Amygdala (tissue), 56 donors: ENCODE measurements at places on chromosomes 7 and 10.

- no peak for DNase-seq
Observed at GRCh38 chr7:29035044-29035740, 77.1 kb upstream of the TRIL start.

GRCh38 chr10:22228167-22228938, 10.5 kb upstream of the EBLN1 start:
- DNase-seq = no peak

DNA sequence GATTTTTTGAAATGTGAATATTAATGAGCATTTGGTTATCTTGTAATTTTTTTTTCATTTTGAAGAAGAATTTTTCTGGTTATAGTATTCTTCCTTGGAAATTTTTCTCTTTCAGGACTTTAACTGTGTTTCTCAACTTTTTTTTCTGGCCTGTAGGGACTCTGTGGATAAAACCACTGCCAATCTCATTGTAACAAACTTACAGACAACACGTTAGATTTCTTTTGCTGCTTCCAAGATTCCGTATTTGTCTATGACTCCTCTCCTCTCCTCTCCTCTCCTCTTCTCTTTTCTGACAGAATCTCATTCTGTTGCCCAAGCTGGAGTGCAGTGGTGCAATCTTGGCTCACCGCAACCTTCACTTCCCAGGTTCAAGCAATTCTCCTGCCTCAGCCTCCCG, 19.4 kb upstream of the ZNF92 start:
- no peak for DNase-seq

DNA sequence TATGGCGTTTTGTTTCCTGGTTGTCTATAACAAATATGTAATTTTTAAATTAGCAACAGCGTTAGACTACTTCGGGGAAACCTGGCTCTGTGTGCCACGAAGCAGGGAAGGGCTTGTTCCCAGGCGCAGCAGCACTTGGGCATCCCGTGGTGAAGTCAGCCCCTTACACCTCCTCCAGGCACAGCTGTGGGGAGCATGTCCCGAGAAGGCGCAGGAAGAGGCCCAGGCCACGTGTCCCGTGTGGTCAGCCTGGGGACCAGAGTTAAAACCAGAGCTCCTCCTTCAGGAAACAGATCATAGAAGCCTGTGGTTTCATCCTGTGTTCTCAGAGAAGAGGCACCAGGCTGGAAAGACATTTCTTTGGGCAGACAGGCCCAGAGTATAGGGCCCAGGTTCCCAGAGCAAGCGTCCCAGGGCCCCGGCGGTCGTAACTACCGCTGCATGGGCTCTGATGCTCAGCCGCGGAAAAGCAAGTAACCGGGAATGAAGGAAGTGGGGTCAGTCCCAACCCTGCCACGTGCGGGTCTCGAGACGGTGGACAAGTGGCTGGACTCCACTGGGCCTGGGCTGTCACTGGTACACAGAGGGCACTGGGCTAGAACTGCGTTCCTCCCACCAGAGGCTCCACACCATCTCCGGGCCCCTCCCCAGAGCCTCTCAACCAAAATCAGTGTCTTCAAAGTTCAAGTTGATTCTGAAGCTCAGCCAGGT, 7.1 kb downstream of the NUDT1 start:
- no peak for DNase-seq

DNA sequence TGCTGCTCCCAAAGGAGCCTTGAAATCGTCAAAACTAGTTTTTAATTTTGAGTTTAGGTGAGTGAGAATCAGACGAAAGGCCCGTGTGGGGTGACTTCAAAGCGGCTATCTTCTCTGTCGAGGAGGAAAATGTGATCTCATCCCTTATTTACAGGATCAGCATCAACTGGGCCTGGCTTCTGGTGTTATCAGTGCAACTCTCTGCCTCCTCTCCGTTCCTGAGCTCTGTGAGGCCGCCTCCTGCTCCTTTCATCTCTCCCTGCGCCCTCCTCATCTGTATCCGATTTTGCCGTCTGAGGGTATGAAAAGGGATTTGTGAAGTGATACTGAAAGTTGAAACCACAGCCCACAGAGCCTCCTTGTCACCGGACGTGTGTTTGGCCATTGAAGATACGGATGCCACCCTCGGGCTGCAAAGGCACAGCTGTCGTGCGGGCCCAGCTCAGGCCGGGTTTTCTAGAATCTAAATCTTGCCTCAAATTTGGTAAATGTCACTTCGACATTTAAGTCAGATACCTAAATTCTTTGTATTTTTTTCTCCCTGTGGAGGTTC, 408.7 kb upstream of the ADARB2 start:
- no peak for DNase-seq

DNA sequence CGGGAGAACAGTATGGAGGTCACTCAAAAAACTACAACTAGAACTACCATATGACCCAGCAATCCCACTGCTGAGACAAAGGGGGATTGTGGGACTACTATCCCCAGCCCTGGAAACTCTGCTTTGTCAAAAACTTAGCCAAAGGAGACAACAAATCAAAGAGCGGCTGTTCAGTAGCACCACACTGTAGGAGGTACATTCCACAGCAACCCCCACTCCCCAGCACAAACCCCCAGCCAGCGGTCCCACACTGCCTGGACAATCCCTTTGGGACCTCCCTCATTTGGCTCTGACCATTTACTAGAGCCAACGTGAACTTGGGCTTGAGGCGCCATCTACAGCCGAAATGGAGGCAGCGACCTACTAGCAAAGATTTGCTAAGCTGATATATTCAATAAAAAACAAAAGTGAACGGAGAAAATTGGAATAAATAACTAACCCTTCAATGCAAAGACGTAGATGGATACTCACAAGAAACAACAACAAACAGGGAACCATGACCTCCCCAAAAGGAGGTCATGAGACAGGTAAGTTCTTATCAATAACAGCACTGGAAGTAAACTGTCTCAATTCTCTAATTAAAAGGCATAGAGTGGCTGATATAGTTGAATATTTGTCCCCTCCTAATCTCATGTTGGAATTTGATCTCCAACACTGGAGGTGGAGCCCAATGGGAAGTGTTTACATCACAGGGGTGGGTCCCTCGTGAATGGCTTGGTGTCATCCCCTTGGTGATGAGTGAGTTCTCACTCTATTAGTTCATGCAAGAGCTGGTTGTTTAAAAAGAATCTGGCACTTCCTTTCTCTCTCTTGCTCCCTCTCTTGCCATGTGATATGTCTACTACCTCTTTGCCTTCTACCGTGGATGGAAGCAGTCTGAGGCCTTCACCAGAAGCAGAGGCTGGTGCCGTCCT, 119.0 kb upstream of the KCNMA1 start:
- peak; percentile 14 for DNase-seq

GRCh38 chr7:7422641-7423040, 113.0 kb downstream of the COL28A1 start:
- DNase-seq = no peak

DNA sequence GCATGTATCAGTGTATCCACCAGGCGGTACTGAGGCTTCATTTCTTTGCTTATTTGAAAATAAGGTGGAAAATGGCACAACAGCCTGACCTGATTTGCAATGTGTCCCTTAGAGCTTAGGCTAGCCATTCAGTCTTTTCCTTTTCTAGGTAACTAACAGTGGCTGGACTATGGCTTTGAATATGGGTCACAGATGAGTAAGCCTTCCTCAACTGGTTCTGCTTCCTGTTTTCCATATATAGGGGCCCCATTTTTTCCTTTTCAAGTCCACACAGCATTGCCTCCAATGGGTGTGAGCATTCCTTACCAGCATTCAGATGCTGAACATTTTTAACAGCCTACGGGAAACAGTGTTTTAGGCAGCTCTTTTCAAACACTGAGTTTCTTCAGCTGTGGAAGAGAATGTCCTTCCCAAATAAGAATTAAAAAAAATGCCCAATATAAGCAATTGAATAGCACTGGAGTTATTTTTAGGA, 3.9 kb upstream of the ITGB1 start:
- DNase-seq = no peak

- no peak for DNase-seq
Observed at GRCh38 chr10:95343573-95343972, 52.8 kb upstream of the PDLIM1 start.

GRCh38 chr7:127137146-127137545, 115.6 kb downstream of the GRM8 start:
- DNase-seq = no peak

DNA sequence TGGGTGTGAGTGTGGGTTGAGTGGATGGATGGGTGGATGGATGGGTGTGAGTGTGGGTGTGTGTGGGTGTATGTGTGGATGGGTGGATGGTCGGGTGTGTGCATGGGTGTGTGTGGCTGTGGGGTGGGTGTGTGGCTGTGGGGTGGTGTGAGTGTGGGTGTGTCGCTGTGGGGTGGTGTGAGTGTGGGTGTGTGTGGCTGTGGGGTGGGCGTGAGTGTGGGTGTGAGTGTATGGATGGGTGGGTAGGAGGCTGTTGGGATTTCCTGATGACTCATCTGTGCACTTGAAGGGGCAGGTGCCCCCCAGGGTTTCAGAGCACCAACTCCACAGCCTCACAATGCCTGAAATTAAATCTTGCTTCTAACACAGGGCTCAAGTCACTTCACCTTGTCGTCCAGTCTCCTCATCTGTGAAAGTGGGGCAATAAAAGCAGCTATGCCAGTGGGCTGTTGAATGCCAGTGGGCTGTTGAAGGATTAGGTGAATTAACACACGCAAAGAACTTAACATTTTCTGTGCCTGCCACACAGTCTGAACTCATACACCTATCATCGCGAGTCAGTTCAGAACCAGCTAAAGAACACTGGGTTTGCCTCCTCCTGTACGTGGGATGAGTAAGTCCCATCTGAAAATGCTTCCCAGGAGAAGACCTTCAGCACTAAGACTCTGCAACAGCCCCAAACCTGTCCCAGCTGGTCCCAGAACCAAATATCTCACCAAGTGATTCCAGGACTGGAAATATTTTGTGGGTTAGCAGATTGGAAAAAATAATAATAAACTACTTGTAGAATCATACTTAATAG, 32.0 kb downstream of the SFMBT2 start:
- DNase-seq = no peak

DNA sequence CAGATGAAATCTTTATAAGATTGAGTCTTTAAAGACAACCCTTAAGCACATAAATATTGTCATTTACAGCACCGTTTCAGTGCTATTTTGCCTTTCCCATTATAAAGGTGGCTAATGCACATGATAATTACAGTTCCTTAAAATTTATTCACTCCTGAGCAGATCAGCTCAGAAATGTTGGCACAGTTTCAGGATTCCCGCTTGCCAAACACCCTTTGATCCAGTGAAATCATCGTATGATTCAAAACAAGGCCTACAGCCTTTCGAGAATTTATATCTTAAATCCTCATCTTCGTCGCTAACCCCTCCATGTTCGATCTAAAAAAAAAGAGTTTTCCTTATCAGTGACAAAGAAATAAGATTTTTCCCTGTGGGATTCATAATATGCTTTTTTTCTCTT, 14.1 kb upstream of the SOSTDC1 start:
- no peak for DNase-seq

- DNase-seq = no peak
Observed at GRCh38 chr7:33422825-33423645, 293.7 kb downstream of the BBS9 start.
